ENCODE measurements at places on chromosomes 6 and 20.
A peak's percentile ranks its signal among the peaks of the same experiment; 100 is the strongest.

GRCh38 chr6:11722805-11723631 is 55.6 kb downstream of the ADTRP start:
- no peak for DNase-seq

DNA sequence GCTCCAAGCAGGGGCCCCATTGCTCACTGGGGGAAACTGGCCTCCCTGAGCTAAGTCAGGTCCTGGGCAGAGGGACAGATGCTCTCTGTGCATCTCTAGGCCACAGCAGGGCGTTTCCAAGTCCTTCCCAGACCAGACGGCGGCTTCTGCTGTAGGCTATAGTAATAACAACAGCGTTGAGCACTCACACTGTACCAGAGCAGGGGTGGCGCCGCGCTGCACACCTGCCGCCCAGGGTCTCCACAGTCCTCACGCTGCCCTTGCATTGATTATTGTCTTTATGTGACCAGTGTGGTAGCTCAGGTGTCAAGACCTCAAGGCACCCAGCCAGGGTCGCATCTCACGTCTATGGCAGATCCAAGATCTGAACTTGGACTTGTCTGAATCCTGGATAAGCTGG is 14.9 kb upstream of the CCN5 start:
- no peak for DNase-seq

- peak; percentile 54 for DNase-seq
Observed at GRCh38 chr20:21315138-21315537, 12.0 kb downstream of the XRN2 start.

- no peak for DNase-seq
Observed at GRCh38 chr6:34900321-34901031, 11.4 kb downstream of the ANKS1A start.

GRCh38 chr6:32862725-32863124 is 8.7 kb downstream of the PSMB9 start:
- DNase-seq = no peak

DNA sequence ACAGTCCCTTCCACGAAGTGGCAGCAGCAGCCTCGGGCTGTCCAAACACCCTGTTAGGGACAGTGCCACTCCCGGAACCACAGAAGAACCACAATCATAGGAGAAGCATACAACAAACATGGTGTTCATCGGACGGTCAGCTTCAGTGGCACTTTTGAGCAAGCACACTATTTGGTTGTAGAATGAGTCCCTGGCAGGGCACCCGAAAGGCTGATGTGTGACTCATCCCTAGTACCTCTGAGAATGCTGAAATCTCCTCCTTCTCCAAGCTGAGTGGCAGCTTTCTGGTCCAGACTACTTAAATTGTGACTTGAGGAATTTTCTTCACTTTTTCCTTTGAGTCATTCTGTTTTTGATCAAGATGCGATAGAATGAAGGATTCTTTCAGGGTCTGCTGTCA is 282.5 kb downstream of the ESR1 start:
- DNase-seq = peak; percentile 81

GRCh38 chr6:131197716-131198115 is 62.4 kb downstream of the AKAP7 start:
- no peak for DNase-seq

- DNase-seq = peak; percentile 64
Observed at GRCh38 chr6:21587179-21587960, 6.2 kb upstream of the SOX4 start.

- peak; percentile 99 for DNase-seq
Observed at GRCh38 chr20:41003143-41003935, 25.3 kb upstream of the TOP1 start.

DNA sequence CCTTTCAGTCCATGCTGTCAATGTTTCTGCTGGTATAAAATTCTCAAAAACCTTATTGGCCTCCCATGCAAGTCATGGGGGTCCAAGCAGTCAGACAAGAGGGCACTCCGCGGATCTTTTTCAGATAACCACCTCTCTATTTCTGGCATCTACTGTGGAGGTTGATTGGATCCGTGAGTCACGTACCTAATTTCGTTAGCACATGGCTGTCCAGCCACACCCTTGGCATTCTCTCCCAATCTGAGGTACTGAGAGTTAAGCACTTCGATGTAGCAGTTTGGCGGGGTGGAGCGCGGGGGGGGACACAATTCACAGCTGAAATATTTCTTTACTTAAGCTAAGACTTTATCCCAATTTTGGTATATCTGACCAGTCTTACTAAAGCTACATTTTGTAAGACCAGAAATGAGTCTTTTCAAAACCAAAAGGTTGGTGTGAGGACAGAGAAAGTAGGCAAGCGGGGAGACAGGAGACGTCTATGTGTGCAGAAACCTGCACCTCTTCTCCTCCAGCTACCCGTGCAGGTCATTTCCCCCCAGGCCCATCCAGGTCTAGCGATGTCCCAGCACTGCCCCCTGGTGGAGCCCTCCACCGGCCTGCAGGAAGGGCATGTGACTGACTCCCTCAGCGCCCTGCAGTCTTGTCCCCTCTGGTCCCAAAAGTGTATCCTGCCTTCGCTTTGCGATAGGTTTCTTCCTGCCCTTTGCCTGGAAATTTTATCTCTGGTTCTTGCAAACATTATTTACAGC is 113.1 kb downstream of the ADAT2 start:
- peak; percentile 93 for DNase-seq

DNA sequence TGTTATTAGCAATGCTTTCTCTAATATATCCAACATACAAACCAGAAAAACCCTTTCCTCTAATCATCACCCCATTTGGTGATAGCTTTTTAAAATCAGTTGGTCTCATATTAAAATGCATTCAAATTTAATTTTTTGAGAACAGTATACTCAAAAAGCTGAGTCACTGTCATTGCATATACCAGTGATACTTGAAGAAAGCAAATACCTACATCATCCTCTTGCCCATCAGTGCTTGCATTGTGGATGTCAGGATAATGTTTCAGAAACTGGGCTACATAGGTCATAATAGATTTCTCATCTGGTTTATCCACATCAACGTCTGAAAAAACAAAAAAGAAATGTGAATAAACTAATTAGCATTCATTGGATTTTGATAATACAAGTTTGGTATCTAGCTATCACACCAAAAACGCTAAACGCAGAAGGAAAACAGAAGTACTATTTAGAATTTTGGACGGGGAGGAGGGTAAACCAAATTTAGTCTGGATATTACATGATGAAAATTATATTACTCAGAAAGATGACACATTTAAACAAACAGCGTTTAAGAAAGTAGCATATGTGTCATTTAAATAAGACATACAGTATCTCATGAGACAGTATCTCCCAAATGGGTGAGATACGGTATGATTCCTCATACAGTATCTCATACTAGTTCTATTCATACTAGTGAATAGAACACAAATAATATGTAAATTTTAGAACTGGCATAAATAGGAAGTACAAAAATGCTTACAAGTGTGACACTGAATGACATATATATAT is 134.6 kb downstream of the SYNE1 start:
- DNase-seq = no peak

DNA sequence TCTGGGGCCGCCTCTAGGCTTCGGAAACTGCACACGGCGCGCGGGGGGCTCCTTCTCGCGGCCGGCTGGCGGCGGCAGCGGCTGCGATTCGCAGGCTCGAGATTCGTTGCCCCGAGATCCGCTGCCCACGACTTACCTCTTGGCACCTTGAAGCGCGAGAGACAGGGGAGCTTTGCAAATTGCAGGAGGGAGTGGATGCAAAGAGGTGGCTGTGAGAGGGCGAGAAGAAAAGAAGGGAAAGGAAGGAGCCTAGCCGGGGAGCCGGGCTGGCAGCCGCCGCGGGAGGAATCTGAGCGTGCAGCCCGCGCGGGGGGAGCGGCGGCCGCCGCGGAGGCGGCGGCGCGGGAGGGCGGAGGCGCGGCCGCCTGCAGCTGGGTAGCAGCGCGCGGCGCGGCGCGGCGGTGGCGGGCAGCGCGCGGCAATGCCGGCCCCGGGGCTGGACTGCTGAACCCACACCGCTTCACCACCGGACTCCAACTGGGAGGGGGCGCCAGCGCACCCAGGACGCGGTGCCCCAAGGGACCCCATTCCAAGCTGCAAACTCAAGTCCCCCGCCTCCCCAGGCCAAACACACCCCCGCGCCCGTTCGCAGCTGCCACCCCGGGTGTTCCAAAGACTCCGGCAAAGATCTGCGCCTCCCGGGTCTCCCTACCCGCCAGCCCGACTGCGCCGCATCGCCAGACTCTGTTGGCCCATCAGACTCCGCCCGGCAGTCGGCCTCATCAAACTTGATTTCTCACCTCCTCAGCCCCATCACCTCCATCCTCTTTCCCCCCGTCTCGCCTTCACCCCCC is 44.2 kb upstream of the SUPT3H start:
- DNase-seq = peak; percentile 54

DNA sequence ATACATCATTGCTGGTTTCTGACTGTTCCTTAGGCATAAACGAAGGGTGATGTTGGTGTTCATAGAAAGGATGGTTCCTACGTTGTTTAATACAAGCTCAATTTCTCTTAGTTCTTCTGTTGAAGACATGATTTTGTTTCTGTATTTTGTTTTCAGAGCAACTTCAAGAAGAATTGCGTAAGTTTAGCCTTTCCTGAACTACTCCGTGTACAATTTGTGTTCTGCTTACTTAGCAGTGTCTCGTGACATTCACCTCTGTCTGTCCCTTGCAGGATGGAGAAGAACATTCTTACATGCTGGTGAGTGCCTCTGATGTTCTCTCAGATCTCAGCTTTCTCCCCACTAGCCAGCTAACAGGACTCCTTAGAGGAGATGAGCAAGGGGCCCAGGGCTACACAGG is 7.6 kb downstream of the BTN2A2 start:
- DNase-seq = no peak

DNA sequence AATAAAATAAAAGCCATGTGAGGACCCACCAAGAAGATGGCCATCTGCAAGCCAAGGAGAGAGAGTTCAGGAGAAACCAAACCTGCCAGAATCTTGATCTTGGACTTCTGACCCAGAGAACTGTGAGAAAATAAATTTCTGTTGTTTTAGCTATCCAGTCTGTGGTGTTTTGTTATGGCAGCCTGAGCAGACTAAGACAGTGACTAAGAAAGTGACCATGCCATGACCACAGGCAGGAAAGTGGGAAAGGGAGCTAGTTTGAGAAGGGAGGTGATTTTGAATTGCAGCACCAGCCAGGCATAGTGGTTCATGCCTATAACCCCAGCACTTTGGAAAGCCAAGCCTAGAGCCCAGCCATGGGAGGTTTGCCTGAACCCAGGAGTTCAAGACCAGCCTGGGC is 21.9 kb upstream of the C6orf62 start:
- DNase-seq = no peak

GRCh38 chr6:46022106-46022948 is 6.7 kb upstream of the CLIC5 start:
- peak; percentile 59 for DNase-seq

GRCh38 chr6:4666886-4667513 is 109.2 kb upstream of the CDYL start:
- DNase-seq = no peak

DNA sequence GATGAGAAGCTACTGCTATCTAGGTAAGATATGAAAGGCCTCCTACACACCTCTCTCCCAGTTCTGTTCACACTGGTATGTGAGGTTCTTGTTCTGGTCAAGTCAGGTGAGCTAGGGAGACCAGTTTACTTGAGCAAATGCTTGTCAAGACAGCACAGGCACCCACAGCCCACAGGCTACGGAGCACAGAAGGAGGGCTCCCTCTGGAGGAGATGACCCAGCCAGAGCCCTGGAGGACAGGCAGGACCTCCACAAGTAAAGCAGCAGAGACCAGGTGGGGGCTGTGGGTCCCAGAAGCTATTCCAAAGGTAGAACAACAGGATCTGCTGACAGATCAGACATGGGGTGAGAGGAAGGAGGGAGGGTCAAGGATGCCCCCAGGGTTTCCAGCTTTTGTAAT is 13.2 kb downstream of the MMP24OS start:
- DNase-seq = no peak

DNA sequence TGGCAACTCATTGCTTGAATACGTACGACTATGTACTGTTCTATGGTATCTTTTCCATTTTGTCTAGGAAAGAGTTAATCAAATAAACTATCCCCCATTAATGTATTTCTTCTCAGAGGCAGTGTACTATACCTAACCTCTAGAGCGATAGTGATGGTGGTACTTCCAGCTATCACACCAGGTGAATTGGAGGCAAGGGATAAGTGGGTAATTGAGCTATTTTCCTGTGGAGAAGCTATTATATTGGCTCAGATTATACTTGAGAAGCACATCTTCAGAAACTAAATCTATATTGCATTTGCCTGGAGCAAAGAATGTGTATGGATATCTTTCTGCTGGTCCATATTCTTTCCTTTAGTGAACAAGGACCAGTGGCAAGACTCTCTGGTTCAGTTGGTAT is 430.7 kb upstream of the KHDRBS2 start:
- DNase-seq = no peak

DNA sequence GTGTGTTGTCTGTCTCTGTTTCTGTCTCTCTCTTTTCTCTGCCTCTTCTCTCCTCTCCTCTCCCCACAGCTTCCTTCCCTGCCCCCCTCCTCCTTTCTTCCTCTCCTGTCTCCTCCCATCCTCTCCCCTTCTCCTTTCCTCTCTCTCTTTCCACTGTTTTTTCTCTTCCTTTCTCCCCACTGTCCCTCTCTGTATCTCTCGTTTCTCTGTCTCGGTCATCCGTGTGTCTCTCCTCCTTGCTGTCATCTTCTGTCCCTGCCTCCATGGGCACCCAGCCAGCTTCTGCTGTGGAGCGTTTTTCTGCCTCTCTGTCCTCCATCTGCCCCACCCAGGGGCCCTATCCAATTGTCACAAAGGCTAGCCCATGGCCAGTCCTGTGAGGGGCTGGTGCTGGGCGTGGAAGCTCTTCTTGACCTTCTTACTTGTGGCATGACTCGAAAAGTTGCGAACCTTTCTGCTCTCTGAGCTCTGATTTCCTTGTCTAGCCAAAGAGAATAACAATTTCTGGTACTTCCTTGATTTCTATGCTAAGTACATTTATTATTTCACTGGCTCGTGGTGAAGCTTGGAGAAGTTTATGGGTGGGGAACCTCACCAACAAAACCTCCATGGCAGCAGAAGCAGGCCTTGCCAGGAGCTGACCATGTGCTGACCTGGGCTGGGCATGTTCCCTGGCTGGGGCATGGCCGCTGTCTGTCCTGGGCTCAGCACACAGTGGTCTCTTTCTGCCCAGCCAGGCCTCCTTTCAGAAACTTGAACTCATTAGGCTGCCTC is 69.3 kb downstream of the CEBPB start:
- no peak for DNase-seq

DNA sequence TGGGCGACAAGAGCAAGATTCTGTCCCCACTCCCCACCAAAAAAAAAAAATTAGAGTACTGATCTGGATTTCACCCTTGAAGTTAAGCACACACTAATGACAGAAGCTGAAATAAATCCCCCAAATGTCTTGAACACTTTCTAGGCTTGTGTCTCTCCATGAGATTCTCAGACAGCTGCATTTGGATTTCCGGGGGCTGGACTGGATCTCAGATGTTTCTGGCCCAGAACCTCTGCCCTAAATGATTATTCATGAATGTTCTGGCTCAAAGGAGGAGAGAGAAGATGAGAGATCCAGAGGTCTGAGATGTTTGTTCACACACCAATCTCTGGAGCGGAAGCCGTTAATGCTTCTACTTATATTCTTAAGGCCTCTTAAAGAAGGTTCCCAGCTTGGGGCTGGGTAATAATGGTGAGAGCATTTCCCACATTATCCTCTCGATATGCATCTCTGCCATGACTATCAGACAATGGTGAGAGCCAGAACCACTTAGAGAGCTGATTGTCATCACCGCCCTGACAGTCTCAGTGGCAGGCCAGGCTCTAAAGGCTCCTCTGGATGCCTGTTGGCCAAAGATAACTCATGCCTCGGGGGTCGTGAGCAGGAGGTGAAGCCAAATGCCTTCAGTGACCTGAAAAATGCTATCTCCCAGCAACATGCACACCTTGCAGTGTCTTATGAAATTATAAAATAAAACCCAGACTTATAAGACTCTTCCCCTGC is 127.9 kb upstream of the AGPAT4 start:
- no peak for DNase-seq

All from MCF 10A (cell line).